ENCODE measurements at places on chromosomes 6 and 20.

GRCh38 chr6:162099685-162100084, 627.9 kb downstream of the PRKN start:
- no peak for DNase-seq

GRCh38 chr6:63868351-63868750, 232.7 kb downstream of the PHF3 start:
- DNase-seq: no peak

- DNase-seq: no peak
Measured at GRCh38 chr6:15966000-15966520, 162.8 kb upstream of the MYLIP start.

DNA sequence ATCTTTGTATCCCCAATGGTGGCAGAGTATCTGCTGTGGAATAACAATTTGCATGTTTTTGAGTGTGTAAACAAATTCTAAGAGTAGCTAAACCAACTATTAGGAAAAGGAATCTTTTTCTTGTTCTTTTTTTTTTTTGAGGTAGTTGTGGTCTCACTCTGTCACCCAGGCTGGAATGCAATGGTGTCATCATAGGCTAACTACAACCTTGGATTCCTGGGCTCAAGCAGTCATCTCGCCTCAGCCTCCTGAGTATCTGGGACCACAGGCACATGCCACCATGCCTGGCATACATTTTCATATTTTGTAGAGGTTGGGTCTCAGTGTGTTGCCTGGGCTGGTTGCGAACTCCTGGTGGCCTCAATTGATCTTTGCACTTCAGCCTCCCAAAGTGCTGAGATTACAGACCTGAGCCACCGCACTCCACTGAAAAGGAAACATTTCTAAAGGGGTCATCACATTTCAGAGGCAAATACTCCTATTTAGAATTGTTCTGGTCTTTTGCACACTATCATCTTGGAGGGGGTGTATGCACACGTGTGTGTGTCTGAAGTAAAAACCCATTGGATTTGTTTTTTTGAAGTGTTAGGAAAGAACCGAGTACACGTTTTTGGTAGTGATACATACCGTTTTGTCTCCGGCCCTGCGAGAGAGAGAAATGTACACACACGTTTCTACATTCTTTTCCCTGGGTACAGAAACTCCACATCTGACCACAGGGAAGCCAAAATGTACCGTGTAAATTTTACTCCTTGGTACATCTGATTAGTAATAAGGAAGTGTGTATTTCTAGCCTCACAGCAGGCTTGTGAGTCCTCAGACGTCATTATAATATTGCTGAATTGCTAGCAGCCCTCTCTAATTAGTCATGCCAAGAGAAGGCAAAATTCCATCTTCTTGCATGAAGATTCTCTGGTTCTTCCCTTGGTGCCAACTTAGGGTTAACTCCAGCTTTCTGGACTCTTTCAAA, 183.6 kb downstream of the JARID2 start:
- DNase-seq: no peak

GRCh38 chr6:34657307-34657978, 39.1 kb downstream of the ILRUN start:
- no peak for DNase-seq

GRCh38 chr20:1108437-1108920, 9.9 kb upstream of the PSMF1 start:
- DNase-seq: peak; percentile 45

GRCh38 chr6:75084872-75085381, 120.9 kb downstream of the COL12A1 start:
- DNase-seq: no peak

DNA sequence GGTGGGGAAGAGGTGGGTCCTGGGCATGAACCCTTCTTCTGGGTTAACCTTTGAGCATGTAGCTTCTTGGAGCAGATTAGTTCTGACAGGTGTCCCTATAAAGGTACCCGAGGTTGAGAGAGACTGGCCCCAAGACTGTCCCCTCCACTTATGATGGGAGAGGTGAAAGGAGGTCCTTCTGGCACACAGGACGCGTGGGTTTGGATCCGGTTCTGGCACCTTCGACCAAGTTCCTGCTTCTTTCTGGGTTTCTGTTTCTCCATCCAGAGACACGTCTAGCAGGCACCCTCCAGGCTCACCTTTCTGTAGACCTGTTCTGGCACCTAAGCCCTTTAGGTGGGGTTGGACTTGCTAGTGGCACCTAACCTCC, 4.1 kb downstream of the PAX1 start:
- DNase-seq: no peak

DNA sequence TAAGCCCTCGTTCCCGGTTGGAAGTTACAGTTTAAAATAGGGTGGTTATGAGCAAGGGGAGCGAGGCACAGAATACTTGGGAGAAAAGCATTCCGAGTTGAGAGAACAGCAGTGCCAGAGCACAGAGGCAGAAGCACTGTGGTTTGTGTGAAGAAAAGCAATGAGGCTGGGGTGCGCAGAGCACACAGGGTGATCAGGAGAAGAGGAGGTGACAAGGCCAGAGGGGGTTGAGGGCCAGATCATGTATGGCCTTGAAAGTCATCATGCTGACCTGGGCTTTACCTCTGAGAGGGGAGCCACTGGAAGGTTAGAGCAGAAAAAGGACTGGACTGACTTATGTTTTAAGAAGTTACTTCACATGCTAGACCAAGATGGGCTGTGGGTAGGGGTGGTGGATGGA, 3.5 kb upstream of the BTN3A2 start:
- no peak for DNase-seq

GRCh38 chr6:44704240-44705150, 317.0 kb downstream of the CDC5L start:
- no peak for DNase-seq

Data from activated T-cell treated with anti-CD3 and anti-CD28 coated beads for 1 hour (primary cell).